GM04504 (cell line): ENCODE measurements at places on chromosomes 16 and 17.

DNA sequence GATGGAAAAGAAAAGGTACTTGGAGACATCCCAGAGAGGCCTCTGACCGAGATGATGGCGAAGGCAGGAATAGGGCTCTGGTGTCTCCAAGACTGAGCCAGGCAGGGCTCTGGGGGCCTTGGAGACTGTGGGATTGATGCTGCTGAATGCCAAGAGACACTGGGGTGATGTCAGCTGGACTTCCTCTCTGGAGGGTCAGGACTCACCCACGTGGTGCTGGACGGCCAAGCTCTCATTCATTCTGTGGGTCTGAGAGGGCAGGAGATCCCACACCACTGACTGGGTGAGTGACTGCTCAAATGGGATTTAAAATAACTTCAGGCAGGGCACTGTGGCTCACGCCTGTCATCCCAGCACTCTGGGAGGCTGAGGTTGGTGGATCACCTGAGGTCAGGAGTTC lies 64.8 kb downstream of the NT5M start:
- no peak for DNase-seq

DNA sequence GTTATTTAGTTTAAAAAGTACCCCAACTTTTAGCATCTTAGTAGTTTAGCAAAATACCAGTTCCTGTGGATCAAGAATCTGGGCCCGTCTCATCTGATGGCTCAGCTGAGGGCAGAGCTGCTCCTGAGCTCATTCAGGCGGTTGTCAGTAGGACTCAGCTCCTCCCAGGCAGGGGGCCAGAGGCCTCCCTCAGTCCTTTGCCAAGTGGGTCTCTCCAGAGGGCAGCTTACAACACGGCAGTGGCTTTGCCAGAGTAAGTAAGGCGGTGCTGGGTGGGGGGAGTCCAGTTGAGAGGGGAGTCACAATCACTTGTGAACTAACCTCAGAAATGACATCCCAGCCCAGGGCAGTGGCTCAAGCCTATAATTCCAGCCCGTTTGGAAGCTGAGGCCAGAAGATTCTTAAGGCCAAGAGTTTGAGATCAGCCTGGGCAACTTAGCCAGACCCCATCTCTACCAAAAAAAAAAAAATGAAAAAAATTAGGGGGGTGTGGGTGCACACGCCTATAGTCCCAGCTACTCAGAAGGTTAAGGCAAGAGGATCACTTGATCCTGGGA lies 81.5 kb upstream of the MED9 start:
- no peak for DNase-seq

DNA sequence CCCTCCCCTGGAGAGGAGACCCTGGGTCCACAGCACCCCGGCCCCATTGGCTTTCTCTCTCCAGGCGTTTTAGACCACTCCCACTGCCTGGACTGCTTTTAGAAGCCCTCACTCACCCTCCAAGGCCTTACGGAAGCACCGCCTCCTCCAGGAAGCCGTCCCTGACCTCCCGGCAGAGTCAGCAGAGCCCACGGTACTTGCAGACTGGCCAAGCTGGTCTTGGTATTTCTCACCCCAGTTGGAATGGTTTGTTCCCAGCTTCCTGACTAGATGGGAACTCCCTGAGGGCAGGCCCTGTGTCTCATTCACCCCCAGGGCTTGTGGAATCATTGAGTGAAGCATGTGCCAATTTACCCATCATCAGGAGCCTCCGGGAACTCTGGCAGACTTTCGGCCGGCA lies 9.2 kb downstream of the SCGB1C2 start:
- DNase-seq: no peak

DNA sequence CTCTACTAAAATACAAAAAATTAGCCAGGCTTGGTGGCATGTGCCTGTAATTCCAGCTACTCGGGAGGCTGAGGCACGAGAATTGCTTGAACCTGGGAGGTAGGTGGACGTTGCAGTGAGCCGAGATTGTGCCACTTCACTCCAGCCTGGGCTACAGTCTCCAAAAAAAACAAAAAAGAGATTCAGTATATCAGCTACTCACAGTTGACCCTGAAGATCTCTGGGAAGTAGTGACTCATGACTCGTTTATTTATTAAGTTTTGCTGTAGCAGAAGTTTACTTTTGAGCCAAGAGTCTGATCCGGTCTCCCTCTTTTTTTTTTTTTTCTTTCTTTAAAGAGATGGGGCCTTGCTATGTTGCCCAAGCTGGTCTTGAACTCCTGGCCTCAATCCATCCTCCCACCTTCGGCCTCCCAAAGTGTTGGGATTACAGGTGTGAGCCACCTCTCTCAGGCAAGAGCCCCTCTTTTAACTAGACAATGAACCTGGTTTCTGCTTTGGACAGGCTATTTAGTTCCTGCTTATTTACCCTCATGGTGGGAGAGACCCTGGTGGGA lies 4.4 kb downstream of the MVP start:
- DNase-seq: no peak

- no peak for DNase-seq
These were observed 4.2 kb downstream of the CDRT4 start for GRCh38 chr17:15462976-15463772.

GRCh38 chr17:70622368-70623260 lies 453.3 kb downstream of the KCNJ2 start:
- no peak for DNase-seq

GRCh38 chr17:17663160-17664063 lies 17.8 kb upstream of the RAI1 start:
- peak; percentile 87 for DNase-seq

DNA sequence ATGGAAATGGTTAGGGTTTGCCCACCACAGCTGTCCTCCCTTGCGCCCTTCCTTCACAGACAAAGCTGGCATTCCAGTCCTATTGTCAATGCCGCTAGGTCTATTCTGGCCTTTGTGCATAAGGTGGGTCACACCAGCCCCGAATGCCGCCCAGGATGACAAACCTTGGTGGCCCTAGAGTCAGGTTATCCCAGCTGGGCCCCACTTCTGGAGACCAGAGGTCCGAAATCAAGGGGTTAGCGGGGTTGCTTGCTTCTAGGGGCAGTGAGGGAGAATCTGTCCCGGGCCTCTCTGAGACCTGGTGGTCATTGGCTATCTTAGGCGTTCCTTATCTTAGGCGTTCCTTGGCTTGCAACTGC lies 472.1 kb downstream of the SOX9 start:
- DNase-seq: no peak

DNA sequence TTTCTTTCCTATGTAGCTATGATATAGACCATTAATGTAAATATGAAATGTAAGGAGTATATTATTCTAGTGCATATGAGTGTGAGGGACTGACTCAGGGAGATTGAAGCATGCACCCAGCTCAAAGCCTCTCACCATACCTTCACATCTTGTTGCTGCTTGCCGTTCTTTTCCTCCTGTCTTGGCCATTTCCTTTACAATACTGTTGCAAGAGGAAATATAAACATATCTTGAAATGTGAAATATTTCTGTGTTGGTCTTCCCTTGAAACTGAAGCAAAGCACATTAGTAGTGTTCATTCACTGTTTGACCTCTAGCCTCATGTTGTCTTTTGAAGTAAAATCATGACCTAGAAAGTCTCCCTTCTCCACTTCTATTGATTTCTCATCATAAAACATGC lies 46.6 kb downstream of the PHKB start:
- DNase-seq: no peak

- no peak for DNase-seq
These were observed 29.9 kb downstream of the MAP3K3 start for GRCh38 chr17:63652106-63652505.

DNA sequence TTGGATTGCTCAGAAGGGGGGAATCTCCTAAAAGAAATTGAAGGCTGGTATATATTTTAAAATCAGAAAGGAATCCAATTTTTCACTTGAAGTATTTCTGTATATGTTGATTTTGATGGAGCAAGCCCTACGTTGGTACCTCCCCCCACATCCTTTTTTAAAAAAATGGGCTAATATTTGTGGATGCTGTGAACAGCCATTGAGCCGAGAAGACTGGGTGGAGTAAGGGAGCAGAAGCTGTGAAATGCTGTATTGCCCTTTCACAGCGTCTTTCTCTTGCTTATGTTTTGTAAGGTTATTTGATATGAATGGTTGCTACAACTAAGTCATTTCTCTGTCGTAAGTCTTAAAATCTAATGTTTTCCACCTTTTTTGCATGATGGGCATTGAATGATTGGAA lies 2.3 kb downstream of the PAFAH1B1 start:
- no peak for DNase-seq

- DNase-seq: no peak
These were observed 18.6 kb upstream of the LONP2 start for GRCh38 chr16:48225456-48225855.

DNA sequence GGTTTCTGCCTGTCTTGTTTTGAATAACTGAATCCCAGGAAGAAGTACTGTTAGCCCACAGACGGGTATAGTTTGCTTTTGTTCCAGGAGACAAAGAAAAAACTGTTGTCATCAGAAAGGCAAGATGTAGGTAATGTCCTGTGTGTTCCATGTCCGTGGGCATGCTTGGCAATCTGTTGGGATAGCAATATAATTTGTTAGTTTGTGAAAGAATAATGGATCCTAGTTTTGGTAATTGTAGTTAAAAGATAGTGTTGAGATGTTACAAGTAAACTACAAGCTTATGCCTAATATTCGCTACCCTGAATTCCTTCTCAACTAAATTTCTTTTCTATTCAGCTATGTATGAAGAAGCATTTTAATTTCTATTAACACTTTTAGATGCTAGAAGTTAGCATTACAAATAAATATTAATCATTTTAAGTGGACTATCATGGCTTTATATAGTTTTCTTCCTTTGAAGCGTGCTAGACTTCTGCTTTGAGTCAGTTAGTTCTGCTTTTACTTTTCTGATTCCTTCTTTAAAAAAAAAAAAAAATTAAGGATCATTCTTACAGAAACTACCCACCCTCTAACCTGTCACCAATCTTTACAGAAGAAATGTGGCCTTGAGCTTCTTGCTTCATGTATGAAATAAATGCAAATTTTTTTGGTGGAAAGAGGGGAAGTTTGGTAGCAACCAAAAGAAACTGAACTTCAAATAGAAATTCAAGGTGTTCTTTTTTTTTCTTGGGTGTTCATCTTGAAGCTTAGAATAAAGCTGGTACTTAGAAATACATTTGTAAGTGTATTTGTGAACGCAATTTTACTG lies 2.4 kb downstream of the EVI2A start:
- no peak for DNase-seq

DNA sequence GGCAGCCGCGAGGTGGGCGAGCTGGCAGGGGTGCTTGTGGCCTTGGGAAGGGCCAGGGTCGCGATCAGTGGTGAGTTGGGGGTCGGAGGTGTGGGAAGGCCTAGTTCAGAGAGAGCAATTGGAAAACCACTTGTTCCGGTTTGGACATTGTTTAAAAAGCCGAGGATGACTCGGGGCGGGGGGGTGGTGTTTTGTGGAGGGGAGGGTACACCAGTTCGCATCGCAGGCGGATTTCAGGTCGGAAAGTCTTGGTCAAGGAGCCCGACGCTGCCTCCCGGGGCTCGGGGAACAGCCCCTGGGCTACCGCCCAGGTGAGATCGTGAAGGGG lies 66.4 kb downstream of the KPNA2 start:
- DNase-seq: no peak

DNA sequence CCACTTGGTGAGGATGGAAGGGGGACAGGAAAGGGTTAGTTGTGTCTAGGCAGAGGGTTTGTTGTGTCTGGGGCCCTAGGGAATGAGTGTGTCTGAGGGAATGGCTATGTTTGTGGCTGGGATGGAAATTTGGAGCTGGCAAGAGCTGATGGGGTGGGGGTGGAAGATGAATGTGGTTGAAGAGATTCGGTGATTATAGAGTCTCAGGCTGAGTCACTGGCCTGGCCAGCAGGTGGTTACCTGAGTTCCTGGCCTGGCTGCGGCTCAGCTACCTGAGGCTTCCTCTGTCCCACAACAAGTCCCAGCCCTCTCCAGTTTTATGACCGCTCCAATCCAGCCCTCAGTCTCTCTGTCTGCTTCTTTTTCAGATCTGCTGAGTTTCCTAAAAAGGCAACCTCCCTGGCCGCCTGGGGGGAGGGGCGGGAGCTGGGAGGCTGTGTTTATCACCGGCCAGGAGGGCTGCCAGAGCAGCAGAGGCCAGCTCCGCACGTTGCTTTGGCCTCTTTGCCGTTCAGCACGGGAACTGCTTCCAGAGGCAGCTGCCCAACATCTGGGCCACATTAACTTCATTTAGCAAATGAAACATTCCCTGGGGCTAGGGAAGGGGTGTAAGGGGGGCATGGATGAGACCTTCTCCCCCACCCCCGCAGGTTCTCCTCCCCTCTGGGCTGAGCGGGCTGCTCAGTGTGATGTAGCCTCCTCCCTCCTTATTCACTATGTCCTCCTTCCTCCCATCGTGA lies 21.8 kb downstream of the ITGB3 start:
- peak; percentile 91 for DNase-seq

DNA sequence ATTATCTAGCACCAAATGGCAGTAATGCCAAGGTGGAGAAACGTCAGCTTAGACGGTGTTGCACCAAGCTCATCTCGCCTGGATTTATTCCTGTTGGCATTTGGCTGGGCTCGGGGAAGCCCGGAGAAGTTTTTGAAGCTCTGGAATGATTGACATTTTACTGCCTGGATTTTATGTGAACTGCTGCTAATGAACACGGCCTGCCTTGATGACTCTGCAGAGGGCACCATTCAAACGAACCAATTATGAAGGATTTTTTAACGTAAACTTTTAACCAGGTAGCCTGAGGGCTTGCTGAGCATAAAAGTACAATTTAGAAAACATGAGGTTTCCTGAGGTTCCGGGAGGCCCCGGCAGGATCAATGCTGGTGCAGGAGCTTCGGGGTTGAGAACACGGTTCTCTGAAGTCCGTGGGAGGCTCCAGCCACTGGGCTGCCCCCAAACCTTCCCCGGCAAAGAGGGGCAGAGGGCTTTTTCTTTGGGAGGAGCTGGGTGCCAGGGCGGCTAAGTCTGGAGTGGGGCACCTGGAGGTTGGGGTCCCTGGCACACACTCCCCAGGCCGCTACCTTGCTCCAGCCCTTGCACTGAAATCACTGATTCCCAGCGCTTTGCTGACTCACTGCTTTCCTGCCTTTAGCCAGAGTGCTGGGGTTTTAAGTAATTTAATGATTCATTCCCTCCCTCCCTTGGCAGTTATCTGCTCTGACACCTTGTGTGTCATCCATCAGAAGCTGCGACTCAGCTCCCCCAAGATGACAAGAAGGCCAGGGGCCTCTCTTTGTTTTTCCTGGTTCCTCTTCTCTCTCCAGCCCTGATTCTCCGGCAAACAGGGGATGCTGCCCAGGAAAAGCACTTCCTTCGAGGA lies 161.2 kb upstream of the IRX3 start:
- DNase-seq: peak; percentile 80

GRCh38 chr16:77404775-77405174 lies 30.1 kb downstream of the ADAMTS18 start:
- DNase-seq: no peak
